AG20443 (cell line): ENCODE measurements at places on chromosomes 6 and 20.
A peak's percentile ranks its signal among the peaks of the same experiment; 100 is the strongest.

- DNase-seq, result no peak
Observed at GRCh38 chr6:15682965-15683822, 20.4 kb upstream of the DTNBP1 start.

- DNase-seq, result no peak
Observed at GRCh38 chr6:90865513-90865912, 278.6 kb upstream of the MAP3K7 start.

DNA sequence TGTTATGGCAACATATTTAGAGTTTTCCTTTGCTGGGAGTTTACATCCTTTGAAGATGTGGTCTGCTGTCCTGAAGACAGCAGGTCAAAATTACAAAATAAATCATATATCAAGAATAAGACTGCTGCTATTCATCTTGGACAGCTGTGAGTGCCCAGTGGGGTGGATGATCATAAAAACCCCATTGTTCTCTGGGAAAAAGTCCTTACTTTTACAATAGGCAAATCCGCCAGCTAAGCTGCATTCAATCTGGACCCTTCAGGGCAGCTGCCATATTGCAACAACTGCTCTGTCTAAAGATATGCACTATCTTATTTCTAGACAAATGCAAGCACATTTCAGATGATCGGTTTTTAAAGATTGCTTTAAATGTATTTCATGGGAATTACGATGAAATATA, 19.4 kb downstream of the CASS4 start:
- DNase-seq, result no peak

DNA sequence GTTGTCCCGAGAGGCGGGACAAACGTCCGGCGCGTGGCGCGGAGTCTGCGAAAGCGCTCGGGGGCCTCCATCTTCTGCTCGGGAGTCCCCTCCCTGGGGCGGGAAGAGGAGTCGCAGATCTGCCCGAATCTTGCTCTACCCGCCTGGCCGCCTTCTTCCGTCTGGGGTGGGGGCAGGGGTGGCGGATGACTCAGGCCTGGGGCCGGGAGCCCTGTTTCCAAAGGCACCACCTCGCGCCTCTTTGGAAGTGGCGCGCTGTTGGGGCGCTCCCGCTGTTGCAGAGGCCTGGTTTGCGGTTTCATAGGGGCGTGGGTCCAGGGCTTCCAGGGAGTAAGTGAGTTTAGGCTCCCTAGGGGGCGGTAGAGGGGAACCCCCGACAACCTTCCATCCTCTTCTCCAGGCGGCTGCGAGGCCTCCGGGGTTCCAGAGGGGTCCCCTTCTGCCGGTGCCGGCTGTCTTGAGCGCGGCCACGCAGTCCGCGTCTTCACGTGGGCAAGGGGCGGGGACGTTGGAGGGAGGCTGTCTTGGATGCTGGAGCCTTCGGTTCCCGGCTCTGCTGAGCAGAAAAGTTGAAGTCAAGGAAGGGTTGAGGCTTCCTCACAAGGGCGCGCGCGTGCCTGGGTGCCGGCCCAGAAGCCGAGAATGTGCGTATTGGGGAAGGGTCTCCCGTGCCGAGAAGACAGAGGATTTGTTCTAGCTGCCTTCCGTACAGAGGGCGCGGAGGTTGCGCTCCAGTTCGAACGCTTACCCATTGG, 2.6 kb upstream of the TFAP2C start:
- DNase-seq, result peak; percentile 63

DNA sequence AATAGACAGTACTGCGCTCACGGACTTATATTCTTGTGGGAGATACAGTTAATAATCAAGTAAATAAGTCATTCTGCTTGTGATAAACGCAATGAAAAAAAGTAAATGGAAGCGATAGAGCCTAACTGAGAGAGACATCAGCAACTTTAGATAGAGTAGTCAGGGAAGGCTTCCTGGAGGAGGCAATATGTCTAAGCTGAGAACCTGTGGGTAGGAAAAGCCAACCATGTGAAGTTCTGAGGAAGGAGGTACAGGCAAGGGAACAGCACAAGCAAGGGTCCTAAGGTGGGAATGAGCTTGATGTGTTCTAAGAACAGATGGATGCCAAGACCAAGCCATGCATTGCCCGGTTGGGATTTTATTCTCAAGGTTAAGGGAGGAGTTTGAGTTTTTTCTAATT, 7.2 kb upstream of the KCNB1 start:
- DNase-seq, result no peak

GRCh38 chr6:44042989-44043478, 84.2 kb downstream of the MRPL14 start:
- DNase-seq, result no peak

GRCh38 chr20:18001131-18001921, 32.5 kb downstream of the MGME1 start:
- peak; percentile 92 for DNase-seq

DNA sequence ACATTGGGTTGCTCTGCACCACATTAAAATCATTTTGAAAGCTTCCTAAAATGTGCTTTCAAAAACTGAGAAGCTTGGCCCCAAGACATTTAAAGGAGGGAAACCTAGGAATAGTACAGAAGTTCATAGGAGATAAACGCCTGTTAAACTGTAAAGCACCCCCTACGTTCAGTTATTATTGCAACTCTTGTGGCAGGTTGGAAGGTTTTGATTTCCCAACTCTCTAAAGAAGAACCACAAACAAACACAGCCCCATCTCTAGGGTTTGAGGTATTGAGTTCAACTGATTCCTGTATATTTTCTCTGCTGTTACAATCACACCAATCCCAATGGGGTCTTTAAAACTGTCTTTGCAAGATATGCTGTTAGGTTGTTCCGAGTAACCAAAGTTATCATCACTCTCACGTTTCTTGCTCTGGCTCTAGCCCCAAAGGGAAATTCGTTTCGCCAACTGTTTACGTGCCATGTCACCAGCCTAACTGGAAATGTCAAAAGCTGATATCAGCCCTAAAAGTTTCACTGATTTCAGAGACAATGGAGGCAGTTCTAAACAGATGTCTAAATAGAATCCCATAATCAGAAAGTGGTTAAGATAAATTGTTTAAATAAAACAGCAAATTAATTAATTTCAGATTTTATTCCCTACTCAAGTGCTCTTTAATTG, 12.1 kb downstream of the TFAP2A start:
- no peak for DNase-seq
